Myocyte (in vitro differentiated cells): ENCODE measurements at places on chromosomes 12 and 14.

GRCh38 chr12:32087306-32087705, 19.3 kb upstream of the BICD1 start:
- no peak for DNase-seq

GRCh38 chr12:41743835-41744234, 400.8 kb downstream of the GXYLT1 start:
- DNase-seq, result no peak

GRCh38 chr12:109827566-109828550, 5.3 kb downstream of the TRPV4 start:
- no peak for DNase-seq

- DNase-seq, result no peak
Measured at GRCh38 chr14:42918615-42919014, 1311.9 kb downstream of the LRFN5 start.

- no peak for DNase-seq
Measured at GRCh38 chr12:104352106-104352713, 48.7 kb downstream of the EID3 start.
